Cerebellar cortex (tissue), 1 donor: ENCODE measurements at places on chromosomes 3 and 15.
A peak's percentile ranks its signal among the peaks of the same experiment; 100 is the strongest.

- peak; percentile 91 for DNase-seq
Measured at GRCh38 chr15:72783640-72784455, at the start of gene ADPGK. Gene ADPGK, minus strand, starts transcription at chr15:72783758. Its CDS starts 67 bp downstream, at chr15:72783691.

DNA sequence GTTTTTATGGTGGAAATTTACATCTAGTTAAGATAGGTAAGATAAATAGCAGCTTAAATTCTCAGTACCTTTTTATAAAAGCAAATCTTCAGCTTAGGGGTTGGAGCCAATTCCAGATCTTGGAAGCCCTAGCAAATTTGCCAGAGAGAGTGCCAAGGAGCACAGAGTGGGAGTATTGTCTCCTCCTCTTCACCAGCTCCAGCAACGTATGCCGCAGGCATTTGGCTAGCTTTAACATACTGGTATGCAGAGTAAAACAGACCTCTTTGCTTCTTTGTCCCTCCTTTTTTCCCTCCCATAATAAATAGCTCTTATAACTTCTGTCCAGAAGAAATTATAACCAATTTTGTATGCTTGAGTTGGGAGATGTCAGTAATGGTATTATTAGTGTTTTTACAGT is 140.4 kb downstream of the DIPK2A start:
- DNase-seq = peak; percentile 80

GRCh38 chr3:185337231-185337816 is 25.6 kb upstream of the MAP3K13 start:
- no peak for DNase-seq

- DNase-seq = no peak
Measured at GRCh38 chr3:43953814-43954692, 263.3 kb downstream of the ABHD5 start.

- DNase-seq = peak; percentile 4
Measured at GRCh38 chr15:92623435-92623834, 32.1 kb downstream of the FAM174B start.

GRCh38 chr15:47003568-47003967 is 713.7 kb upstream of the SEMA6D start:
- no peak for DNase-seq

GRCh38 chr15:67385971-67386370 is 131.4 kb downstream of the IQCH start:
- no peak for DNase-seq

- no peak for DNase-seq
Measured at GRCh38 chr3:27201492-27201891, 167.7 kb downstream of the NEK10 start.

DNA sequence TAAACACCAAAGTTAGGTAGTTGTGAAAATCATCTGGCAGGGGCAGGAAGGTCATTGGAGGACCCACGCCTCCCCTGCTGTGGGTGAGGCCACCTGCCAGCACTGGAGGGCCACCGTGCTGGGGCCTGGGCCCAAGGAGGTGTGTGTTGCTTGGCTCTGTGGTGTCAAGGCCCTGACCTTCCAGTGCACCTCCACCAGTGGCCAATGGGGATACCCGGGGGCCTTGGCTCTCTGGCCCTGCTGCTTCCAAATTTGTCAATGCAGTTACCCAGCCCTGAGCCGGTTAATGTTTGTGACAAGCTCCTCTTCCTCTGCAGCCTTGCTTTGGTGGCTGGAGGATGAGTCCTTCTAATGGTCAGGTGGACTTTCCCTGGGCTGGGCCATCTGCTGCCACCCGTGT is 150.2 kb downstream of the KLF13 start:
- DNase-seq = no peak

GRCh38 chr15:67253549-67254237 is 768 bp downstream of the AAGAB start:
- no peak for DNase-seq

- DNase-seq = peak; percentile 23
Measured at GRCh38 chr15:77702211-77702957, 69.7 kb upstream of the LINGO1 start.

GRCh38 chr3:101879102-101879501 is 29.8 kb downstream of the NFKBIZ start:
- DNase-seq = no peak

GRCh38 chr15:94238539-94239118 is 7.3 kb downstream of the MCTP2 start:
- DNase-seq = no peak

GRCh38 chr15:60673918-60674558 is 195.1 kb upstream of the ICE2 start:
- DNase-seq = no peak

- no peak for DNase-seq
Measured at GRCh38 chr3:127015282-127016042, 32.5 kb downstream of the PLXNA1 start.

DNA sequence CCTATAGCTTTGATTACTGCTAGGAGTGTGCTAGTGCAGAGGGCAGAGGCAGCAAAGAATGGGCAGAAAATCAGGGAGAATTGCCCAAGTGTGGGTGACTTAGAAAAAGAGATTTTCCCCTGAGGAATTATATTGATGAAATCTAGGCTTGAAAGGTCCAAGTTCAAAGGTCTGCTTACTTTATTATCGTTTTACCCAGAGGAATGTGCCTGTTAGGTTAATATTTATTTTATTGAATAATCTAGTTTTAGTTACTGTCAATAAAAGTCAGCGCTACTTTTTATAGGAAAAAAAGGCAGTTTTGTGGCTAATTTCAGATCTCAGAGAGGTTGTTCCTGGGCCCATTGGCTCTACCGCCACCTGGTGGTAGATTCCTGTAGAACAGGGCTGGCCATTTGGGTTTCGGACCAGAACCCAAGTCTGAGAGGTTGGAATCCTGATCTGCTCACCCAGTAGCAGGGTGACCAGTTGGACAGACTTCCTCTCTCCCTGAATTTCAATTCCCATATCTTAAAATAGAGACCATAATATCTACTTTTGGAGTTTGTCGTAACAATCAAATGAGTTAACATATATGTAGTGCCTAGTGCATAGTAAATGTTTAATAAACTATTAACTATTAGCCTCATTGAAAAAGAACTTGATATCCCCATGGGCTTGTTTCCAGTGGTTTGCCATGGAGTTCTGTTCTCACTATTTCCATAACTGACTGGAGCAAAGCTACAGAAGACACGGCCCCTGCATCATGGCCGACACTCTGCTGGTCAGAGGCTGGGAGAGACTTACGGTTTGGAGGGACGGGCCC is 62.7 kb upstream of the ZNF148 start:
- DNase-seq = peak; percentile 60

DNA sequence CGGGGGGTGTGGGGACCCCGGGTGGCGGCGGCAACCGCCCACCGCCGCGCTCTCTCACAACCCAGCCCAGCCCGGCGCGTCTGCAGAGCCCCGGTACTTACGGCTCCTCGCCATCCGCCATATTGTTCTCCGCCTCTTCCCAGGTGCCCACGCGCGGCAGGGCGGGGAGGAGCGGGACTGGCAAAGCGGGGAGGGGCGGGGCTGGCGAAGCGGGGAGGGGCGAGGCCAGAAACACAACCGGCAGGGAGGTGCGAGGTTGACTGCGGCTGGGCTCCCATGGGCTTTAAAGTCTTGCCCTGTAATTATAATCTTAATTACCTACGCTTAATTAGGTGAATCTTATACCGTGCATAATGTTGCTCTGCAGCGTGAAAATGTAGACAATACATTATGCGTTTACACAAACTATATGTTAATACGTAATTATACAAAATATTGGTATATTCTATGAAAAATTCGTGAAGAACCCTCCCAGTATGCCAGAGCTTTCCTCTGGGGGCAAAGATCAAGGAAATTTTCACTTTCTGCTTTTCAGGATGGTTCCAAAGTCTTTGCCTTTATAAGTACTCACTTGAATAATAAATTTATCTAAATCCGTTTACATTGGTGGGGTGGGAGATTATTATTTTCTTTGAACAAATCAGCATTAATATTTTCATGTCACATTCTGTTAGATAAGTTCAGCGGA is at the start of gene UBA3:
UBA3 (minus strand) TSS at position 133 of the 688 bp plus-strand sequence; CDS start at position 121, 12 bp downstream.
- DNase-seq = peak; percentile 91

- DNase-seq = no peak
Measured at GRCh38 chr3:146283781-146284445, 33.0 kb upstream of the PLSCR4 start.

DNA sequence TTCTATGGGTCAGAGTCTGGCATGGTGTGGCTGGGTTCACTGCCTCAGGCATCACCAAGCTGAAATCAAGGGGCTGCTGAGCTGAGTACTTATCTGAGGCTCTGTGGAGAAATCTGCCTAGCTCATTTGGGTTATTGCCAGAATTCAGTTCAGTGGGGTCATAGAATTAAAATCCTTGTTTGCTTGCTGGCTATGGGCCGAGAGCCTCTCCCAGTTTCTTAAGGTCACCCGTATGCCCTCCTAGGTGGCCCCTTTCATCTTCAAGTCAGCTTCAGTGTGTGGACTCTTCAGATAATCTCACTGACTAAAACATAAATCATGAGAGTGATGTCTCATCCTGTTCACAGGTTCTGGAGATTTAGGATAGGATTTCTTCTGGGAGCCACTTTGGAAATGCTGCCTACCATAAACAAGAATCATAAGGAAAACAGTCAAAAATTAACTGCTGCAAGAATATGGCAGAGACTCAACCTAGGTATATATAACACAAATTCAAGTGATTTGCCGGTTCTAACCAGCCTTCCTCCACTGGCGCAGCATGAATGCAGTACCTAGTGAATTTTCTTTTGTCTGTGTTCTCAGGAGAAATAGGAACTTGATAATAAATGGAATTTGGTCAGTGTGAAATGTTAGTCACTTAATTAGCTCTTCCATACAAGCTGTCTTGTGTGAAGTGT is 5.3 kb downstream of the CP start:
- DNase-seq = peak; percentile 31

- DNase-seq = no peak
Measured at GRCh38 chr15:66233487-66234415, 19.8 kb downstream of the MEGF11 start.

DNA sequence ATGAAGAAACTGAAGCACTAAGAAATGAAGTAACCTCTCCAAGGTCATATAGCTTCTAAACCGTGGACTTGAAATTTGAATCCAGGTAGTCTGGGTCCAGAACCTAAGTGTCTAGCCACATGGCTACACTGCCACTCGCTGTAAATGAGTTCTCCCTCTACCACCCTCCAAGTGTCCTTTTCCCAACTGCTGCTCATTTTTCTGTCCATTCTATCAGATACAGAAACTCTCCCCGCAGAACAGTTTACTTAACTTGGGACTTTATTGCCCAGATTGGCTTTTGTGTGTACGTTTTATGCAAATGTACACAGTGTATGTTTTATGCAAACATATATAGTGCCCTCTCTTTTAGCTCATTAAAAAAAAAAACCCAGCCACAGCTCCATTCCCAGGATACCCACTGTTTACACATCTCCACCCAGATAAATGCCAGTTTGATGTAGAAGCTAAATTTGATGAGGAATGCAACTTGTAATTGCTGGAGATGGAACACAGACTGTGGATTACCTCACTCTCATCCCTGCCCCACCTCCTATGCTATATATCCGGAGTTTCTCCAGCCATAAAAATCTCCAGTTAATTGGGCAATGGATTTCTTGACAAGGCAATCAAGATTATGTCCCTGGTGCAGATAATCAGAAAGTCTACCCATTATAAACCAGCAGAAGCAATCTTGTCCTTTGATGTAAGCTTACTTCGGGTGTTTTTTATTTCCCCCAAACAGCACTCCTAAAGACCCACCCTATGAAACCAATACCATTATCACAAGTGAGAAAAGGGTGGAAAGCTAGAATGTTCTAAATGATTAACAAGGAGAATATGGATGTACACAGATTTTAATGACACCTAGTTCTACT is 42.0 kb downstream of the THBS1 start:
- peak; percentile 12 for DNase-seq

DNA sequence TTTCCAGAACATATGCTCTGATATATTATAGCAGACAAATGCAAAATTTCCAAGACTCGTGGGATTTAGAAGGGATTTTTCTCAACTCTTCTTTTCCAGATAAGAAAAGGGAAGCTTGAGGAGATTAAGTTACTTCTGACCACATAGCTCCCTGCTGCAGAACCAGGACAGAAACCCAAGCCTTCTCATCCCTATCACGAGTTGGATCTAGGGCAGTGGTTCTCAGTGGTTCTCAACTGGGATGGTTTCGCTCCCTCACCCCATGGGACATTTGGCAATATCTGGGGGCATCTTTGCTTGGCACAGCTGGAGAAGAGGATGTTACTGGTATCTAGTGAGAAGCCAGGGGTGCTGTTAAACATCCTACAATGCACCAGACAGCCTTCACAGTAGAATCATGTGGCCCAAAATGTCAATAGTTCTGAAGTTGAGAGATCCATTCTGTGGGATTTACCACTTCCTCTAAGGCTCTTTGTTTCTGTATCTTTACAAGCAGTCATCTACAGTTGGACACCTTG is 64.2 kb downstream of the LIPC start:
- no peak for DNase-seq

DNA sequence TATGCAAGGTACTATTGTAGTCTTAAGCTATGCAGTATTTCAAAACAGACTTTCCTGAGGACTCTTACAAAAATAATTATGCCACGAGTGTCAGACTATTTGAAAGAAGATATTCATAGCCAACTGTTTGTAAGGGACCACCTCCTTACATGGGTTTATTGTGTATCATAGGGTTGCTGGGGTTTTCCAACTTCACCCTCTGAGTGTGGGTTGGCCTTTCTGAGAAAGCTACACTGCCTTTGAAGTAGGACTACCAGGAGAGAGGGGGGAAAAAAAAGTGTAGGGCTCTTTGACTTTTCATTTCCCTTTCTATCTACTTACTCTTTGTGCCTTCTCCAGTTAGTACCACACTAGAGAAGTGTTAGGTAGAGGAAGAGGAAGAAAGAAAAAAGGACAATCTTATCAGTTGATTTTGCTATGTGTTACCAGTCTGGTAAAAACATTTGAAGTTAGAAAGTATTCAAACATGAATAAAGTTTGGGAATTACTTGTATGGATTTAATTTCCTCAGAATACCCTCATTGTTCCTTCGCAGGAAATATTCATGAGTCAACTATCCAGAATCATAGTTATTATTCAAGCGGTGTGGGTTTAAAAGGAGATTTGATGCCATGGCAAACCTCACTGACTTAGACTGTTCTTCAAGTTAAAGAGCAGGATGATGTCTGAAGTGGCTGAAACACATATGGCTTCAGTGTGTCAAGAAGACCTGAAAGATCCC is 329.3 kb upstream of the THBS1 start:
- DNase-seq = no peak

GRCh38 chr15:77179541-77179998 is 108.7 kb upstream of the TSPAN3 start:
- DNase-seq = no peak

- DNase-seq = peak; percentile 68
Measured at GRCh38 chr3:147428326-147428725, 19.2 kb downstream of the ZIC1 start.

- DNase-seq = no peak
Measured at GRCh38 chr3:140711390-140712035, 33.6 kb downstream of the TRIM42 start.
